ENCODE measurements at places on chromosomes 4 and X. TPM values are rescaled to one million over a fixed set of nuclear protein-coding genes. Genes with fewer than 3 reads are reported as not detected.

ACE2 gene
- polyA plus RNA-seq, result 56.8 TPM

DNA sequence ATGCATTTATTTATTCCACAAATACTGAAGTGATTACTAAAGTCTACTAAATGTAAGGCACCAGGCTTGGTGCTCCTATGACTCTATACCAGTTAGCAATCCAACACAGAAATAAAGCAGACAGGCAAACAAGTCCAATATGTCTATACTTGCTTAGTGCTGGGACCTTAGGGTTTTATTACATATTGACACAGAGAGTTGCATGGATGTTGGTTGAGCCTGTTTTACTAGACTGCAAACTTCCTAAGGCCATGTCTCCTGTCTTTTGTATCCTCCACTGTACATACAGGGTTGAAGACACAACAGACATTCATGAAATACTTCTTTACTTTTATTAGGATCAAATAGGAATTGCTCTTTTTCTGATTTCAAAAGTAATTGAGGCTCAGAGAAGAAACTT lies 69.0 kb downstream of the LNX1 start:
- DNase-seq, result no peak

GLOD5 gene
- polyA plus RNA-seq, result 1.5 TPM

DNA sequence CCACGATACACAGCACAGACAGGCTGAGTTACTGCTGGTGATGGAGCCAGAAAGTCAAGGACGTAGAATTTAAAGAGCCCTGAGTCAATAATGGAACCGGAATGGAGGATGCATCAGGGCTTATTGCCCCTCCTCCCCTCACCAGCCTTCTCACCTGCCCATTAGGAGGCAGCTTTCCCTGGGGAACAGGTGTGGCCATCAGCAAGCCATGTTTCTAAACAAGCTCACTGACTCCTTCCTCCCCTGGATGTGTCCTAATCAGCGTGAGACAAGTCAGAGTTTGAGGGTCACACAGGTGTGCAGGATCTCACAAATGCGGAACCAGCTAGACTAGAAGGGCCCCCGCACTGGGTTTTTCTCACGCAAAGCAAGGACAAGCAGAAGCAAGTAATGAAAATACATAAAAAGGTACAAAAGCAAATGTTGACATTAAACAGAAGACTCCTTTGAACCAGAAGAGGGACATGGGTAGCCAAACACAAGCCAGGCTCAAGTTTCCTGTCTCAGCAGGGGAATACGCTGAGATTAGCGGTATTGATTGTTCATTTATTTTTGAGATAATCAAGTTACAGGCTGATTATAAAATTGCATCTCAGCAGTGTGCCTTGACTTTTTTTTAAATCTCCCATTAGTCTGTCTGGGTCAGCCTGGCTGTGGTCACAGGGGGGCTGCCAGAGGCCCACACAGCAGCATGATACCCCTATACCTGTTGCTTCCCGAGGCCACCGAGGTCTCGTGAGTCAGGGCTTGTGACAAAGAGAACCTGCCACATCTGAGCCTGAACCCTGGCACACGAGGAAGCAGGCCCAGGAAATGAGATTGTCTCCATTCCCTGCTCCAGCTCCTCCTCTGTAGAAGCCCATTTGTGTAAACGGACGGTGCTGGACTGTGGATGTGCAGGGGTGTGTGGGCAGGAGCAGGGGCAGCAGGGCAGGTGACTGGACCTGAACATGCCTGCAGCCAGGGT lies 37.4 kb downstream of the CCKAR start:
- no peak for DNase-seq

DNA sequence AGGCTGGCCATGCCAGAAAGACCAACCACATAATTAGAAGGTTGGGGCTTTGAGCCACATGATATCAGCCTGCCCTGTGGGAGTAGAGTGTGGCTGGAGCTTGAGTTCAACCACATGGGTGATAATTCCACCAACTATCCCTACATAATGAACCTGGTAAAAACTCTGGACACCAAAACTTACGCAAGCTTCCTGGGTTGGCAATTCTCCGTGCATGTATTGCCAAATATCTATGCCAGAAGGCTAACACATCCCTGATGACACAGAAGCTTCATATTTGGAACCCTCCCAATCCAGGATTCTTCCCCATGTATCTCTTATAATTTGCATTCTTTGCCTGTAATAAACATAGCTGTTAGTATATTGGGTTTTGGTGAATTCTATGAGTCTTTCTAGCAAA lies 68.2 kb downstream of the FUNDC1 start:
- no peak for DNase-seq

GRCh38 chr4:16682975-16683374 lies 215.5 kb downstream of the LDB2 start:
- DNase-seq, result no peak

DNA sequence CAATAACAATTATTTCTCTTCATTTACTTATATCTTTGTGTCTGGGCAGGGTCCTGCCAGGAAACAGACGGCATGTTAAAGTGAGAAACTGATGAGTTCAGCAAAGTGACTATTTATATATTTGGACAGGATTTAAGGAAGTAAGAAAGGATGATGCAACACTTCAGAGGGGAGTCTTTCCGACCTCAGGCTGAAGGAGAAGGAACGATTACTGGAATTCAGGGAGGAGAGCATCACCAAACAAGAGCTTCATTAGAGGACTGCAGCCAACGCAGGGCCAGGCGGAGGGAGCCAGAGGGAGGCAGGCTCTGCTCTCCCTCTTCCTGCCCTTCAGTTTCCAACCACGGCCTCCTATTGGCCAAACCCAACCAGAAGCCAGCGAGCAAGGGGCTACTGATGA lies 1.5 kb upstream of the TLR7 start:
- DNase-seq, result no peak

DNA sequence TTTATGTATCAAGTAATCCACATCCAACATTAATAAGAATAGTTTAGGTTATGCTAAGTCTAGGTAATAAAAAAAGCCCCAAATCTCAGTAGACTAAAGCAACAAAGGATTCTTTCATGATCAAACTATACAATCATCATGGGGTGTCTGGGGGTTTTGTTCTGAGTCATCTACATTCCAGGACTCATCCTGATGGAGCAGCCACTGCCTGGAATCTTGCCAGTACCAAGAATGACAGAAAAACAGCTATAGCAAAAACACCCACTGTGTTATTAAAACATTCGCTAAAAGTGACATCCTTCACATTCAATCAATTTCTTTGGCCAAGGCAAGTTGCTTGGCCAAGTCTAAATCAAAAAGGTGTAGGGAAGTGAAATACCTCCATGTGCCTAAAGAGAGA lies 3.9 kb upstream of the ARHGEF38 start:
- no peak for DNase-seq

GRCh38 chrX:153933748-153934147 lies 1.1 kb downstream of the NAA10 start:
- no peak for DNase-seq

GRCh38 chr4:125572601-125573000 lies 257.8 kb downstream of the FAT4 start:
- no peak for DNase-seq

DNA sequence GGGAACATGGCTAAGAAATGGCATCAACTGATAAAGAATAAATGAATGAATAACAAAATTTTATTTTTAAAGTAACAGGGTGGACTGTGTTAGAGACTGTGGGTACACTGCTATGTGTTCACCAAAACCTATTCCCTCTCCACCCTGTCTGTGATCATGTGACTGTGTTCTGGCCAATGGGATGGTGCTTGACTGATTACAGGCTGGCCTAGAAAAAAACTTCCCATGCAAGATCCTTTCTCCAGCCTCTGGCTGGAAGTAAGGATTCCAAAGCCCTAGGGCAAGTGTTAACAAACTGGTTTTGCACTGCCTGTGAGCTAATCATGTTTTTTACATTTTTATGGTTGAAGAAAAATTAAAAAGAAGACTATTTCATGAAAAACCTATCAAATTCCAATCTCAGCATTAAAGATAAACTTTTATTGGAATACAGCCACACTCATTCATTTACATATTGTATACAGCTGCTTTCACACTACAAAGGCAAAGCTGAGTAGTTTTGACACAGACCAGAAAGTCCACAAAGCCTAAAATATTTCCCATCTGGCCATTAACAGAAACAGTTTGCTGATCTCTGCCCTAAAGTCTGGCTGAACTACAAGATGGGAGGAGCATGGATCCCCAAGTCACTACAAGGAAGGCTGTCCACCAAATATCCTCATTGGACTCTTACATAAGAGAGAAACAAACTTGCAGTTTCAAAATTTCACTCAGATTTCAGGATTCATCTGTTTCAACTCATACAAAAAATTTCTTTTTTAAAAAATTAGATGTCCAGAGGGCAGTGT lies 133.2 kb downstream of the ARHGAP6 start:
- no peak for DNase-seq

GRCh38 chr4:86493460-86493859 lies 100.7 kb upstream of the PTPN13 start:
- DNase-seq, result no peak

SH2D1A gene
- 0.25 TPM for polyA plus RNA-seq

- no peak for DNase-seq
Observed at GRCh38 chr4:73606465-73606974, 13.7 kb downstream of the RASSF6 start.

OCRL gene
- polyA plus RNA-seq, result 31.2 TPM

GRCh38 chr4:83012200-83012686 lies 1.6 kb upstream of the LIN54 start:
- DNase-seq, result peak; percentile 18

- DNase-seq, result no peak
Observed at GRCh38 chrX:47706575-47706974, 47.6 kb upstream of the UXT start.

DNA sequence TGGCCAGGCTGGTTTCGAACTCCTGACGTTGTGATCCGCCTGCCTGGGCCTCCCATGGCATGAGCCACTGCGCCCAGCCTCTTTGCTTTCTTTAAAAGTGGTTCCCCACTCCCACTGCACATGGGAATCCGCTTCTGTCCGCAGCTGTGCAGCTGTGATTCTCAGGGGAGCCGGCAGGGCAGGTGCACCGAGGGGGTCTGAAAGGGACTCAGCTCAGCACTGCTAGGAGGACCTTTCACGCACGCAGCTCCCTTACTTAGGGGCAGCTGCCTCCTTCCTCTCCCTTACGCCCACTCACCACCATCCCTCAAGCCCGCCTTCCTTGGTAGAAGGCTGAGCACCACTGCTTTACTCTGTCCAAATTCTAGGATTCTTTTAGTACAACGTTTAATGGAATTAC lies 40.4 kb upstream of the CYP4V2 start:
- DNase-seq, result no peak

- no peak for DNase-seq
Observed at GRCh38 chr4:109266236-109266635, 36.2 kb downstream of the COL25A1 start.

GRCh38 chr4:90715242-90715641 lies 588.0 kb downstream of the CCSER1 start:
- no peak for DNase-seq

CSAG3 gene
- polyA plus RNA-seq, result not detected

NXF2 gene
- 0.61 TPM for polyA plus RNA-seq

STS gene
- 5.5 TPM for polyA plus RNA-seq

GRCh38 chrX:24219320-24219719 lies 69.8 kb downstream of the ZFX start:
- no peak for DNase-seq

INPP4B gene
- polyA plus RNA-seq, result 8.0 TPM

BANK1 gene
- polyA plus RNA-seq, result 3.4 TPM

GRCh38 chr4:8760561-8760960 lies 111.1 kb downstream of the HMX1 start:
- no peak for DNase-seq

DNA sequence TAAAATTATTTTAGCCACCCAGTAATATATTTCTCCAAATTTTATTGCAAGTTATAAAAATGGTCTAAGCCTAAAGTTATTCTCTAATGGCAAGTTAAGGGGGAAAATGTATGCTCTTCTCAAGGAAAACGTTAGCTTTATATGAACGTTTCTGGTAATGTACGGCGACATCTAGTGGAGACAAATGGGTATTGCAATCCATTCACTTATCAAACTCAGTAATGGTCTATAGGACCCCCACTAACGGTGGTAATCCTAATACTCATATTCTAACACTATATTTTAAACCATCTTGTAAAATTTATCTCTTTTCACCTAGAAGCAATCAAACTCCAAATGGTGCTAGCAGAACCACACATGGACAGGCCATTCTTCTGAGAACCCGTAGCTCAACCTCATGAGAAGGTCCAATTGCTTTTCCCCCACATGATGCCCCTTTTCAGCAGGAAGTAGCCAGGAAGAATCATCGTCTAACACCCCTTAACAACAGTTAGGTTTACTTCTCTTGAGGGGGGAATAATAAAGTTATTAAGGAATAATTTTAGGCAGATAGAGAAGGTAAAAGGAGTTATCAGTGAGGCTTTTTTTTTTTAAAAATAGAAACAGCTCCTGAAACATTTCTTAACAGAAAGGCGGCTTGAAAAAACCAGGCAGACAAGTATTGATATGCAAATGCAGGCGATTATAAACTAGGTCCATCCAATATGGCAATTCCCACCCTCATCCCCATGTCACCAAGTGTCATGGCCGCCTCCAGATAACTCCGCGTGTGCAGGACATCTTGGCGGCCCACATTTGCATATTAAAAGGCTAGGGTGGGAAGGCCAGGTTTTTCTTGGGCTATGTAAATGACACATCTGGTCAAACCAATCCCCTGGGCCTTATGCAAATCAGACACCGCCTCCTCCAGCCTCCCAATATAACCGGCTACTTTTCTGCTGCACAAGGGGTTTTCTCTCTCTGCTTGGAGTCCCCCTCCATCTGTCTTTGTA lies 35.0 kb downstream of the NUDT11 start:
- DNase-seq, result no peak

GRCh38 chrX:149898554-149898953 lies 17.6 kb downstream of the MAGEA8 start:
- no peak for DNase-seq

DNA sequence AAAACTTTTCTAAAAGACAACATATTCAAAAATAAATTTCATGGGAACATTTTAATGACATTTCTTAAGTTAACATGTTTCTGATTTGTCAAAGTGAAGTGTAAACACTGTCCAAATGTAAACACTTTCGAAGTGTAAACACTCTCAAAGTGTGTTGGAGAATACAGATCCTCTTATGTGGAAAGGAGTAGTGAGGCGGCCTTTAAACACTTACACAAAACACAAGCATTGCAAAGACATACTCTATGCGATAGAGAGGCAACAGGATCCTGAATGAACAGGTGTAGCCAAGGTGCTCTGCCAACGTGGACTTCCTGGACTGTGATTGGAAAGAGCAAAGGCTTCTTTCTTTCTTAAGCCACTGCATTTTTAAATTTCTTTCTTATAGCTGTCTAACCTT lies 62.7 kb upstream of the PGM2 start:
- DNase-seq, result no peak

DNA sequence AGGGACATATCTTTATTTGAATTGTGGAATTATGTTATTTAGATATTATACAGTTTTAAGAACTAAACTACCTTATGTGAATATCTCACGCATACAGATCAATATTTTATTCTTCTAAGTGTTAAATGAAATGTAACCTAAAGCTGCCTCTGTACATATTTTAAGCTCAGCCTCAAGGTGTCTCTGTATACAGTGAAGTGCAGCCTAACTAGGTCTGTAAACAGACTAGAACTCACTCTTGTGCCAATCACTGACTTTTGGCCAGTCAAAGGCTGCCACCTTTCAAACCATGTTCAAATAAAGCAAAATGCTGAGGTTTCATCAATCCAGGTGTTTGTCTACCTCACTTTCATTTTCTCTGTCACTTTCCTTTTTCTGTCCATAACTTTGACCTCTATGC lies 1074.5 kb upstream of the PRKX start:
- DNase-seq, result no peak

ASB12 gene
- polyA plus RNA-seq, result 0.47 TPM
